Activated CD8-positive, alpha-beta T cell treated with anti-CD3 and anti-CD28 coated beads for 36 hours (primary cell): ENCODE measurements at places on chromosomes 5 and 9. TPM values are rescaled to one million over a fixed set of nuclear protein-coding genes. Genes with fewer than 3 reads are reported as not detected.

LCN1 gene
- total RNA-seq, result not detected

TSTD2 gene
- total RNA-seq, result 15.2 TPM

SLC23A1 gene
- total RNA-seq, result 0.89 TPM

PCDHA4 gene
- total RNA-seq, result not detected

PRUNE2 gene
- 0.38 TPM for total RNA-seq

DNA sequence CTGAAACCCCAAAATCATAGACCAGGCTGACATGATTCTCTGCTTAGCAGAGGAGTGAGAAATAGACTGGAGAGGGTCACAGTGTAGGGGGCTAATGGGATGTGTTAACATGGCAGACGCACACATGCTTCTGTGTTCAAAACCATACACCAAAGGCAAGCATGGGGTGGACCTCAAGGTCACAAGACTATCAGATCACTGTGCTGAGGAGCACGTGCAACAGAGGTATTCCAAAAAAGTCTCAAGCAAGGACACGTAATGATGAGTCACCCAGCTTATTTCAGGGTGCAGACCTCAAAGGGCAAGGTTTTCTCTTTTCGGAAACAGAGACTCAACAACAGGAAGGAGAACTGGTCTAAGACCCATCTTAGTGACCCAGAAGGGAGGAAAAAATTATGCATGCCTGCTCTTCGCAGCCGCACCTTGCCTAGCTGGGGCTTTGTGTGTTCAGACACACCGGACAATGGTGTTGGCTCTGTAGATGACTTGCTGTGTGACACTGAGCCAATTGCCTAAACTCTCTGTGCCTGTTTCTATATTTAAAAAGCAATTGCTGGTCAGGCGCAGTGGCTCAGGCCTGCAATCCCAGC lies 20.3 kb downstream of the WHRN start:
- no peaks in the 10 kb centered on the region for H3K27me3 ChIP-seq
- H3K4me1 ChIP-seq, result peaks cover 42% of the 10 kb centered on the region
- no peaks in the 10 kb centered on the region for H3K36me3 ChIP-seq
- peak overlapping the region; percentile 83 for H3K27ac ChIP-seq
- no peak overlapping the region for H3K4me3 ChIP-seq

GRCh38 chr9:137542486-137542885 lies 7.7 kb downstream of the PNPLA7 start:
- H3K27ac ChIP-seq, result no peak overlapping the region
- H3K27me3 ChIP-seq, result no peaks in the 10 kb centered on the region
- no peak overlapping the region for H3K4me3 ChIP-seq
- peaks cover 3% of the 10 kb centered on the region for H3K36me3 ChIP-seq
- no peak for DNase-seq
- H3K4me1 ChIP-seq, result peaks cover 5% of the 10 kb centered on the region

GRCh38 chr5:77255617-77256016 lies 45.1 kb downstream of the PDE8B start:
- H3K27me3 ChIP-seq, result peaks cover 24% of the 10 kb centered on the region
- no peak overlapping the region for H3K4me3 ChIP-seq
- H3K27ac ChIP-seq, result no peak overlapping the region
- DNase-seq, result no peak

DNA sequence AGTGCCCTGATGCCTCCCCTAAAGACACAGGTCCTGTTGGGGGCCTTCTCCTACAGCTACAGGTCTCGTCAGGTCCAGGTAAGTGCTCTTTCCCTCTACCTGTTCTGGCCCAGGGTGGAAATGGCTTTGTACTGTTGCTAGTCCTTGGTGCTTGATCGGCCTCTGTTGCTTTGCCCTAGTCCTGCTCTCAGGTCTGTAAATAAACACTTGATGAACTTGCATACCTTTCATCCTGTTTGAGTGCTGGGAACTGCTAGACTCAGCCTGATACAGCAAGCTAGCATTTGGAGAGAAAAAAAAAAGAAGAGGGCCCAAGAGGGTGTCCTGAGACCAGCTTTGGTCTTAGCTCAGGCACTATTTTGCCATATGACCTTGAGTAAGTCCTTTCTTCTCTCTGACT lies 21.8 kb upstream of the ZNF618 start:
- no peak overlapping the region for H3K27ac ChIP-seq
- no peak overlapping the region for H3K4me3 ChIP-seq
- peaks cover 7% of the 10 kb centered on the region for H3K27me3 ChIP-seq
- no peak for DNase-seq

GRCh38 chr9:79883073-79883645 lies 311.4 kb downstream of the TLE4 start:
- peaks cover 47% of the 10 kb centered on the region for H3K4me1 ChIP-seq
- peak; percentile 76 for DNase-seq
- H3K27me3 ChIP-seq, result no peaks in the 10 kb centered on the region
- no peak overlapping the region for H3K4me3 ChIP-seq
- no peaks in the 10 kb centered on the region for H3K36me3 ChIP-seq

- no peaks in the 10 kb centered on the region for H3K36me3 ChIP-seq
- H3K4me1 ChIP-seq, result no peaks in the 10 kb centered on the region
- no peak overlapping the region for H3K27ac ChIP-seq
- H3K4me3 ChIP-seq, result no peak overlapping the region
- no peak for DNase-seq
- H3K27me3 ChIP-seq, result peaks cover 6% of the 10 kb centered on the region
Observed at GRCh38 chr5:118777189-118777736, 211.1 kb downstream of the DTWD2 start.

- H3K4me3 ChIP-seq, result no peak overlapping the region
- no peak overlapping the region for H3K27ac ChIP-seq
- H3K27me3 ChIP-seq, result peaks cover 6% of the 10 kb centered on the region
- no peaks in the 10 kb centered on the region for H3K36me3 ChIP-seq
Observed at GRCh38 chr9:68750786-68751185, 45.7 kb downstream of the PIP5K1B start.

DNA sequence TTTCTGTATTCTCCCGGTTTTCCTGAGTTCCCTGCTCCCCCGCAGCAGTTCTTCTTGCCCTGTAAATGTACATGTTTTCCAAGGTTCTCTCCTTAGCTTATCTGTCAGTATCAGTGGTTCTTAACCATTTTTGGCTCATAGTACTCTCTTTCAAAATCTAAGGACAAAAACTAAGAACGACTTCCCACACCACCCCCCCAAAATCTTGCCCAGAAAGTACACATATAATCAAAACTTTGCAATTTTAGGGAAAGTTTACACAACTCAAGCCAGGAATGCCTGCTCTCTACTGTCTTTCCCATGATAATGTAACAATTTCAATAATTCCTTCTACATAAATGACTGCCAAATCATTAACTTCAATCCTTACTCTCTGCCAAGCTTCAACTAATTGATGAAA lies 4.5 kb downstream of the DCAF12 start:
- no peak overlapping the region for H3K27ac ChIP-seq
- no peak overlapping the region for H3K4me3 ChIP-seq
- DNase-seq, result no peak
- H3K36me3 ChIP-seq, result peaks cover 47% of the 10 kb centered on the region

DNA sequence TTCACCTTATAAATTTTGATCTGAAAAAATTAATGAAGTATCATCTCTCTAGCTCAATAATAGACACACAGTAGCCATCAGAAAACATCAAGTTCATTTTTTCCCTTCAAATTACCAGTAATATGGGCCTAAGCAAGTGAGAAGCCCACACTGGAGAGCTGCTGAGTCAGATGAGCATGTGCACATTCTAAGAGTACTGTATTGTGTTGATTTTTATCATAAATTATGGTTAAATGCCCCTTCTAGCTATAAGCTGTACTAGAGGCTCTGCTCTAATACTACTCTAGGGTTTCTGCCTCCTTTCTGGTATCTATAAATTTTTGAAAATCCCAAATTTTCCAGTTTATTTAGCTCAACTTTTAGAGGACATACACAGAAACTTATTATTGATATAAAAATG lies 42.1 kb upstream of the TYRP1 start:
- H3K4me1 ChIP-seq, result no peaks in the 10 kb centered on the region
- H3K27ac ChIP-seq, result no peak overlapping the region
- H3K27me3 ChIP-seq, result no peaks in the 10 kb centered on the region
- H3K4me3 ChIP-seq, result no peak overlapping the region
- no peaks in the 10 kb centered on the region for H3K36me3 ChIP-seq

DNA sequence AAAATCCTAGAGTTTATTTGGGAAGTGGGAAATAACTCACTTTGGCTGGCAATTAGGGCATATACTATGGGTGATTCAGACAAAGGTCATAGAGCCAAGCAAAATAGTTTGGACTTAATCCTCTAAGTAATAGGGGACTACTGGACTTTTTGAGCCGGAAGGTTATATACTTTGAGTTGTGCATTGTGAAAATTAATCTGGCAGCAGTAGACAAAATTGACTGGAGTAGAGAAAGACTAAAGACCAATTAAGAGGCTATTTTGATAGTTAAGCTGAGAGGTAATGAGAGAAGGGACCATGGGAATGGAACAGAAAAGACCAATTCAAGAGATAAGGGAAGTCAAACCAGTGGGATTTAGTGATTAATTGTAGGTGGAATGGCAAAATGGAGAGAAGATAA lies 28.9 kb downstream of the COX7C start:
- no peak for DNase-seq
- no peak overlapping the region for H3K4me3 ChIP-seq
- H3K36me3 ChIP-seq, result no peaks in the 10 kb centered on the region
- H3K27me3 ChIP-seq, result peaks cover 9% of the 10 kb centered on the region
- no peaks in the 10 kb centered on the region for H3K4me1 ChIP-seq

DNA sequence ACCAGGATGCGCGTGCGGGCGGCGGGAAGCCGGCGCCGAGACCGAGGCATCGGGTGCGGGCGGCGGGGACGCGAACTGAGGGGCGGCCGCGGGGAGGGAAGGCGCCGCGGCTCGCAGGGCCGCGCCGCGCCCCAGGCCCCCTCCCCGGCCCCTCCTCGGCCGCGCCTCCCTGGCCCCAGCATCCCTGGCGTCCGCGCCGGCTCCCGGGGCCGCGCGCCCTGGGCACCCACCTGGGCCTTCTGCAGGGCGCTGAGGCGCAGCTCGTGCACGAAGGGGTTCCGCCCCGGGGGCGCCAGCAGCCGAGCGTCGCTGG lies 324 bp downstream of the LPCAT1 start:
- peaks cover 26% of the 10 kb centered on the region for H3K36me3 ChIP-seq
- peaks cover 44% of the 10 kb centered on the region for H3K4me1 ChIP-seq
- DNase-seq, result no peak
- peak overlapping the region; percentile 82 for H3K4me3 ChIP-seq
- H3K27me3 ChIP-seq, result no peaks in the 10 kb centered on the region

GRCh38 chr9:4579001-4579400 lies 83.1 kb upstream of the PLPP6 start:
- no peak overlapping the region for H3K4me3 ChIP-seq
- no peaks in the 10 kb centered on the region for H3K27me3 ChIP-seq
- peaks cover 4% of the 10 kb centered on the region for H3K4me1 ChIP-seq
- no peaks in the 10 kb centered on the region for H3K36me3 ChIP-seq

DNA sequence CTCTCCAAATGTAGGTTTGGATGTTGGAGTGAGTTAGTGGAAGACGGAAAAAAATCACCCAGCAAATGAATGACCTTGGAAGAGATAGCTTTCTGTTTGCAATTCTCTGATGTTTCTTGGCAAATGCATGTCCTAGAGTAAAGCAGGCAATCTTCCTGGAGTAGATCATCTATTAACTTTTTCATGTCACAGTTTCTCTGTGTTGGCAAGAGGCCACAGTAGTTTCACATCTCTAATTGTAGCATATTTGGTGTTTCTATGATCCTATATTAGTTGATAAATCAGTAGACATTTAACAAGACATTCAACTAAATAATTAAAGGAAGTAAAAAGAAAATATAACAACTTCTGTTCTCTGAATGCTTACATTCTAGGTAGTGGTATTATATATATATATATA lies 138.2 kb upstream of the MINAR2 start:
- H3K36me3 ChIP-seq, result no peaks in the 10 kb centered on the region
- DNase-seq, result no peak
- H3K4me1 ChIP-seq, result no peaks in the 10 kb centered on the region
